Kidney (tissue), 22 donors: ENCODE measurements at places on chromosomes 6 and 20. TPM values are rescaled to one million over a fixed set of nuclear protein-coding genes. Genes with fewer than 3 reads are reported as not detected.

- no peak overlapping the region for H3K27ac ChIP-seq
- DNase-seq: no peak
- H3K27me3 ChIP-seq: no peaks in the 10 kb centered on the region
- H3K4me3 ChIP-seq: no peak overlapping the region
These were observed 28.9 kb upstream of the SMIM8 start for GRCh38 chr6:87293526-87293925.

GRCh38 chr6:22845467-22845866 lies 276.1 kb downstream of the HDGFL1 start:
- H3K4me3 ChIP-seq: no peak overlapping the region
- no peaks in the 10 kb centered on the region for H3K36me3 ChIP-seq
- no peaks in the 10 kb centered on the region for H3K4me1 ChIP-seq

GRCh38 chr20:40844332-40844731 lies 155.3 kb upstream of the MAFB start:
- no peak for DNase-seq
- no peaks in the 10 kb centered on the region for H3K27me3 ChIP-seq
- H3K4me1 ChIP-seq: no peaks in the 10 kb centered on the region
- H3K27ac ChIP-seq: no peak overlapping the region
- no peaks in the 10 kb centered on the region for H3K36me3 ChIP-seq

GRCh38 chr6:127832381-127832780 lies 68.5 kb downstream of the THEMIS start:
- no peak for DNase-seq
- no peaks in the 10 kb centered on the region for H3K4me1 ChIP-seq
- no peaks in the 10 kb centered on the region for H3K27me3 ChIP-seq
- no peaks in the 10 kb centered on the region for H3K36me3 ChIP-seq
- H3K4me3 ChIP-seq: no peak overlapping the region

The ALDH5A1 gene
- 10.4 TPM for total RNA-seq
